Stimulated activated naive CD8-positive, alpha-beta T cell treated with anti-CD3 and anti-CD28 coated beads, Interleukin-15, Interleukin-2, amounts not matched to agents 100 U/mL and 50 U/mL, for 24 hours (primary cell): ENCODE measurements at places on chromosomes 13 and 19.

- no peak for DNase-seq
Observed at GRCh38 chr13:95019886-95020285, 281.4 kb downstream of the ABCC4 start.

GRCh38 chr13:104984296-104984818, 1551.1 kb downstream of the EFNB2 start:
- DNase-seq, result peak; percentile 42

DNA sequence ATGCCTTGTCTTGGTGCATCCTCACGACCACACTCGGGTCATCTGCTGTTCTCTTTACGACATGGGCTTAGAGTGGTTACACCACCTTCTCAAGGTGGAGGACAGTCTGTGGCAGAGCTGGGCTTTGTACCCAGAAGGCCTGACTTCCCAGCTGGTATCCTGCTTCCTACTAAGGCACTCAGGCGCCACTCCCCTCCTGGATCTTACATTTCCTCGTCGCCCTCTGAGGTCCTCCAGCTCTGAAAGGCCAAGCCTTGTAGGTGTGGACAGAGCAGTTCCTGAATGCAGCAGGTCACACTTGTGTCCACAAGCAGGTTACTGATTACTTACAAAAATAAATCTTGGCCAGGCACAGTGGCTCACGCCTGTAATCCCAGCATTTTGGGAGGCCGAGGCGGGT, 11.9 kb downstream of the SYCE2 start:
- DNase-seq, result no peak

- DNase-seq, result no peak
Observed at GRCh38 chr13:50415428-50415827, 400.2 kb downstream of the KCNRG start.

GRCh38 chr13:94251831-94252608, 227.5 kb downstream of the DCT start:
- no peak for DNase-seq
